Myocyte (in vitro differentiated cells): ENCODE measurements at places on chromosomes 4 and X.
A peak's percentile ranks its signal among the peaks of the same experiment; 100 is the strongest.

DNA sequence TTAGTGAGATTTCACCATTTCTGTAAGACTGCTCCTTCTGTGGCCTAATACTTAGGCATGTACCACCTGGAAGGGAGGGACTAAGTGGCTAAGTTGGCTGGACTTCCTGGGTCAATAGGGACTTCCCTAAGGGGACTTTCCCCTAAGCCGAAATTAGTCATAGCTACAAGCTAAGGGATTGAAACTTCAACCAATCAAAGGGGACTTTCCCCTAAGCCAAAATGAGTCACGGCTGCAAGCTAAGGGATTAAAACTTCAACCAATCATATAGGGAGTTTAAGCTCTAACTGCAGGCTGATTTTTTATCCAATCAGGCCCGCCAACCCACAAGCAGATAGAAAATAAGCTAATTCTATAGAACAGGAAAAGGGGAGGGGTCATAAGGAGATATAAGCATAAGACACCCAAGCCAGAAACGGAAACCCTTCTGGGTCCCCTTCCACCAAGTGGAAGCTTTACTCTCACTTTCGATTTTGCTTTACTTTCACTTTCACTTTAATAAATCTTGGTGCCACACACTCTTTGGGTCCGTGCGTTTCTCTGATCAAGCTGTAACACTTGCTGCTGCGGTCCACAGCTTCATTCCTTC is 382.8 kb downstream of the KLHL4 start:
- DNase-seq = peak; percentile 17

GRCh38 chr4:27046851-27047250 is 186.2 kb downstream of the STIM2 start:
- DNase-seq = no peak

DNA sequence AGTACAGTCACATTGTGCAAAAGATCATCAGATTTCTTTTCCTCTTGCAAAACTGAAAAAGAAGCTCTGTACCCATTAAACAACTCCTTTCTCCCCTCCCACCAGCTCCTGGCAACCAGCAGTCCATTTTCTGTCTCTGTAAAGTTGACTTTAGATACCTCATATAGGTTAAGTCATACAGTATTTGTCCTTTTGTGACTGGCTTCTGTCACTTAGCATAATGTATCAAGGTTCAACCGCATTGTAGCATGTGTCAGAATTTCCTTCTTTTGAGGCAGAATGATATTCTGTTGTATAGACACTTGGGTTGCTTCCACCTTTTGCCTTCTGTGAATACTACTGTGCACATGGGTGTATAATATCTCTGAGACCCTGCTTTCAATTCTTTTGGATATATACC is 121.8 kb downstream of the SH3KBP1 start:
- DNase-seq = no peak

- no peak for DNase-seq
Measured at GRCh38 chr4:150332086-150332485, 249.9 kb upstream of the MAB21L2 start.

DNA sequence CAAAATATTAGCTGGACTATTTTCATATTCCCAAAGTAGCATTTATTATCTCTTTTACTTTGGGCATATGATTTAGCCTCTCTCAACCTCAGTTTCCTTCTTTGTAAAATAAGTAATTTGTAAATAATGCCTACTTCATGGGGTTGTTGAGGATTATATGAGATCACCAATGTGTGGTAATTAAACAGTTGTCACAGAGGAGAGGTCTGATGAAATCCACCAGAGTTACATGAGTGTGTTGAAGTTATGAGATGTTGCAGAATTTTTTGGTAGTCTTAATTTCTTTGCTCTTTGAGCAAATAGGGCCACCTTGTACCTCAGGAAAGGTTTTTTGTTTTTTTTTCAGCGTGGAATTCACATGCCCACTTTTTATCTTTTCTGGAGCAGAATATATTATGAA is 1.4 kb downstream of the COX7B start:
- DNase-seq = no peak

GRCh38 chr4:35897808-35898207 is 346.5 kb downstream of the ARAP2 start:
- no peak for DNase-seq

- DNase-seq = no peak
Measured at GRCh38 chr4:142961866-142962265, 115.8 kb upstream of the INPP4B start.

- no peak for DNase-seq
Measured at GRCh38 chrX:7334253-7334935, 186.4 kb upstream of the PUDP start.
